ENCODE measurements at places on chromosomes 1 and 21.

DNA sequence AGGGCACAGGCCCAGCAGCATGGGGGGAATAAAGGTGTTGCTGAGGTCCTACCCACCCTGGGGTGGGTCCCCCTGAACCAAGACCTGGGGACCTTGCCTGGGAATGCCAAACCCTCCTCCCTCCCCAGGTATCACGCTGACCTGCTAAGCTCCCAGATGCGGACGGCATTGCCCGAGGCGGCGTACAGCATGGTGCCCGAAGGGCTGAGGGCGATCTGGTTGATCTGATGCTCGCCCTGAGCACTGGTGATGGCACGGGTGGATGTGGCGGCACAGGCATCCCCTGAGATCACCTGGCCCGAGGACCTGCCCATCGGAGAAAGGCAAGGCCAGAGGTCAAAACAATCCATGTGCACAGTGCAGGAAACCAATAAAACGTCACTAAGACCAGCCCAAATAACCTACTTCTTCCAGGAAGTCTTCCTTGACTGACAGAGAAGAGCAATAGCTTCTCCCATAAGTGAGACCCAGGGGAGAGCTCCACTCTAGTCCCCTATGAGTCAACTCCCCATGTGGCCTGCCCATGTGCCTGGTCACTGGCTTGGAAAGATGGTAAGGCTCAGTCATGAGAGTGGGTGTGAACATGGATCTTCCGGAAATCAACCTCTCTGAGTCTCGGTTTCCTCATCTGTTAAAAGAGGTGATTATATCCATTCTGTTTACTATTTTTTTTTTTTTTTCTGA lies 46.3 kb downstream of the KIF21B start:
- DNase-seq, result no peak

- no peak for DNase-seq
Observed at GRCh38 chr1:172343240-172344160, 77.0 kb upstream of the C1orf105 start.

DNA sequence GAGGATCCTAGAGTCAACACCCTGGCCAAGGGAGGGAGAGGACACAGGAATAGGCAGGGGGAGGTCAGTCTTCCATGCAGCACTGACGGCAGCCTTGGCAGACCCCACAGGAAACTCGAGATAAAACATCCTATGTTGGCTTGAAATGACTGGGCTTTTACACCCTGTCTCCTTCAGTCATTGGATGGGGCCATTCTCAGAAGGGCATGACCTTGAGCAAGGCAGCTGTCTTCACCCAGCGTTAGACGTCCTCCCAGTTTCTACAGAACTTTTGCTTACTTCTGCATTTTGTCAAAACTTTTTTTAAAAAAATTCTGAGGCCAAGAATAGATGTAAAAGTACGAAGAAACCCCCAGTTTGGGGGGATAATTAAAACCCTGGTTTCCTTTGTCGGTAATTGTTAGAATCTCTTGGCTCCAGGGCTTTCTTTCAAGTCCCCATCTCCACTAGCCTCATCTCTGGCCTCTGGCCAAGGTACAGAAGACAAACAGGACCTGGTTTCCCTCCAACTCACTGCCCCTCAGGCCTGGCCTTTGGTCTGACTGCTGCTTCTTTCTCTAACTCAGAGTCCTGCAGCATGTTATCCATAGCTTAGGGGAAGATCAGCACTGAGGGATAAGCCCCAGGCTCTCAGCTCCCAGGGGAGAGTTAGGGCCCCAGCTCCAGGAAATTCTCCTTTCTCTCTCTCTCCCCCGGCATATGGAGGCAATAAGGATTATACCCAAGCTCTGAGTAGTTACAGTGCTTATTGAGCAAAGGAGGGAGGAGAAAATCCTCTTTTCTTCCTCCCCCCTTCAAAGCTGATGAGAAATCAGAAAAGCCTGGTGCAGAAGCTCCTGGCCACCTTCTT lies 51.6 kb upstream of the KCND3 start:
- no peak for DNase-seq

DNA sequence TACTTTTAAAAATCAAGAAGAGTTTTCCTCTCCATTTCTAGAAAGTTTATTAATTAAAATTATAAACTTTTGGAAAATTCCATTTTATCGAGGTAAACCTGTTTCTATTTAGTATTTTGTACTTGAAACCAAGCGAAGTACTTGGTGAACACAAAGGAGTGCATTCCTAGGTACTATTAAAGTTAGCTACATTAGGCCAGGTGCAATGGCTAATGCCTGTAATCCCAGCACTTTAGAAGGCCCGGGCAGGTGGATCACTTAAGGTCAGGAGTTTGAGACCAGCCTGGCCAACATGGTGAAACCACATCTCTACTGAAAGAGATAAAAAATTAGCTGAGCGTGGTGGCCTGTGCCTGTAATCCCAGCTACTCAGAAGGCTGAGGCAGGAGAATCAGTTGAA lies 292.2 kb downstream of the NTNG1 start:
- DNase-seq, result no peak

- DNase-seq, result no peak
Observed at GRCh38 chr1:15574741-15575140, 10.1 kb downstream of the AGMAT start.

- no peak for DNase-seq
Observed at GRCh38 chr1:165637427-165637826, 6.4 kb downstream of the MGST3 start.

DNA sequence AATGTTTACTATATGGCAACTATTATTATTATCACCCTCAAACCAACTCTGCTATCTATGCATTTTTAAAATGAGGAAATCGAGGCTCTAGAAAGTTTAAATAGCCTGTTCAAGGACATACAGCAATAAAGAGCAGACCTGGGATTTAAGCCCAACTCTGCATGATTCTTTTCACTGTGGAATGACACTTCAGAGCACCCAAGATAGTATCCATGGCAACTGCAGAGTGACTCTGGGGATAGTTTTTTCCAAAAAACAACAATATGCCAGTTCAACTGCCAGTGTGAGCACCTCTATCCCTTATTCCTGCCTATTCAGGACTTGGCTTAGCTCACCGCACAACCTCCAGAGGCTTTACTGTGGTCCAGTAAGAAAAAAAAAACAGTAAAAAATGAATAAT lies 293.9 kb downstream of the BRINP2 start:
- peak; percentile 92 for DNase-seq

DNA sequence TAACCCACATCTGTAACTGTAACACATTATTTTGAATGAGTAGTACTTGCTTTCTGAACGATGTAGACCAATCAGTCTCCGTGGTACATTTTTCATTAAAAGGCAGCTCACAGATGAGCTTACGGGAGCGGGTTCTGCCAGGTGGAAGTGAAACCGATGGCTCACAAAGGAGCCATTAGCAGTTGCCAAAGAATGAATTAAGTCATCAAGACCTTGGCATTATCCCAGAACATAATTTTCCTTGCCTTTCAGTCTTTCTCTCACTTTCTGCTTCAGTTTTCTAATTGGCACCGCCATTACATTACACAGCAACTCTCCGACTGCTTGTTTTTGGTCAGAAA lies 33.5 kb upstream of the UTS2 start:
- peak; percentile 98 for DNase-seq

GRCh38 chr1:111699268-111699667 lies 39.9 kb downstream of the INKA2 start:
- DNase-seq, result no peak

- DNase-seq, result no peak
Observed at GRCh38 chr1:55702064-55702463, 486.9 kb upstream of the USP24 start.

GRCh38 chr1:46547481-46548383 lies 3.7 kb downstream of the KNCN start:
- DNase-seq, result peak; percentile 11

- no peak for DNase-seq
Observed at GRCh38 chr1:100037656-100037926, 67.8 kb downstream of the SLC35A3 start.

Measured in NCI-H1105 treated with DMSO at 0.1 percent for 48 hours (cell line).